Epithelial cell of proximal tubule (primary cell): ENCODE measurements at places on chromosomes 16 and 17. TPM values are rescaled to one million over a fixed set of nuclear protein-coding genes. Genes with fewer than 3 reads are reported as not detected.

Gene HSD11B2
- total RNA-seq: 1.2 and 2.2 TPM in 2 replicates

Gene PCYT2
- 24.3 and 95.4 TPM in 2 replicates for total RNA-seq

Gene PIK3R5
- 0.12 TPM in 1 of 2 replicates, not detected in the other for total RNA-seq

Gene TP53TG3C
- total RNA-seq: not detected in 2 replicates

Gene CCDC182
- not detected in 2 replicates for total RNA-seq

Gene NOB1
- total RNA-seq: 32.2 and 45.7 TPM in 2 replicates

- DNase-seq: no peak
These were observed 8.9 kb downstream of the DCAKD start for GRCh38 chr17:45042346-45043120.

- DNase-seq: no peak
These were observed 1.9 kb downstream of the PMP22 start for GRCh38 chr17:15263206-15263579.

DNA sequence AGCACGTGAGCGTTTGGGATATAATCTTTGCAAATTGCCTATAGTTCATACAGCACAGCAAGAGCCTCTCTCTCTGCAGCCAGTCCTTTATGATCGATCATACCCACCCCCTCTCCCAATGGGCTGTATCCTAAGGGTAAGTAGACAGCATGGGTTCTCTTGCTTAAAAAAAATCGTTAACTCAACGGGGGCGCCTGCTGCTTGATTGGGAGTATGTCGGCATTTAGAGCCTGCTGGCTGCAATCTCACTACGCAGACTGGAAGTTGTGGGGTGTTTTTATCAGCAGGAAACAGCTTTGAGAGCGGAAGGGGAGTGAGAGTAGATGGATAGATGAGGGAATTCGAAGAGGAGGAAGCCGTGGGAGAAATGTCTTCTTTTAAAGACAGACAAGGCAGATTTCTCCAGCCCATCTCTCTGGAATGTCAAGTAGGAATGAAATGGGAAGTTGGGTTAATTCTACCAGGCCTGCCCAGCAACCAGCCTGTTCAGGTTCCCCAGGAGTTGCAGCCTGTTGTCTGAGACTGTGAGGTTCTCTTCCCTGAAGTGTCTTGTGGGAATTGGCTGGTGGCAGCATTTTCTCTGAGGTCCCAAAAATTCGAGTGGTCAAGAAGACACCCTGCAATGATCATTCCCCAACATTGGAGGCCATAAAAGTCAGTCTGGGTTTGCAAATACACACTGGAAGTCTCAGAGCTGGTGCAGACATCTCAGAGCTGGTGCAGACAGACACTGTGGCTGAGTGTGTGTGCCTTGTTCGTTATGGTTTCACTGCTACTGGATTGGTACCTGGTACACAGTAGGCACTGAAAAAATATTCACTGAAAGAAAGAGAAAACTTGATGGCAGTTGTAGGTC is 65.6 kb downstream of the PRKCB start:
- no peak for DNase-seq

DNA sequence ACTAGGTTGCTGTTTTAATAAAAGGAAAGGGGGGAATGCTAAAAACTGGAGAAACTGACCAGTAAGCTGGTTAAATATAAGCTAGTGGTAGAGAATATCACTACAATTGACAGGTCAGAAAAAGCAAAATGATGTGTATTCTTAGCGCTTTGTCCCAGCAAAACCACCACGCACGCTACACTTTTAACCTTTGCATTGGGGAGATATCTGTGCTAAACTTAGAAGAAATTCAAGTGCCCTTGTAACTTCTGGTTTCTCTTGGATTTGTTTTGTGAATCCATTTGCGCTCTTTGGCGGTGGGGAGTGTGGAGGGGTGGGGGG is 1.4 kb downstream of the GAN start:
- no peak for DNase-seq

GRCh38 chr16:29700253-29700987 is 21.4 kb downstream of the QPRT start:
- peak; percentile 31 for DNase-seq
